ENCODE measurements at places on chromosomes 3 and 15.

GRCh38 chr3:74027121-74027520 lies 402.4 kb upstream of the PDZRN3 start:
- no peak for DNase-seq

GRCh38 chr15:89088605-89089315 lies 504 bp downstream of the ABHD2 start:
- DNase-seq = peak; percentile 45

- no peak for DNase-seq
These were observed 127.1 kb downstream of the SEMA6D start for GRCh38 chr15:47844437-47844836.

DNA sequence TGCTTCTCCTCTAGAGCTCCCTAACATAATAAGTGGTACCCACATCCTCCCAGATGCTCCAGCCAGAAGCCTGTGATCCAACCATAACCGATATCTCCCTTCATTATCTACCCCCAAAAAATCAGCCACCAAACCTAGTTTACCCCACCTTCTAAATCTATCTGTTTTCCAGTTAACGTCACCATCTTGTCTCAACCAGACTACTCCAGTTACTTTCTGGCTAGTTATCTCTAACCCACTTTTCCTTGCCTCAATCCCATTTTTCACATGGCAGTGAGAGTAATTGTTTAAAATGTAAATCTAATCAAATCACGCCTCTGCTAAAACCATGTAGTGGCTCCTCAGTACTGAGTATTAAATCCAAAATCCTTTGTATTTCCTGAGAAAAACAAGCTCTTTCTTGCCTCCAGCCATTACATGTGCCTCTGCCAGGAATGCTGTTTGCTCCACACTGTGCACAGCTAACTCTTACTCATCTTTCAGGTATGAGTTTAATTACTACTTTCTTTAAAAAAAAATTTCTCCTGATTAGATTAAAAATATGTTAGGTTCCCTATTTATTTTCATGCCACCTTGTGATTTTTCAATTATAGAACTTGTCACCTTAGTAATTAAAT lies 15.4 kb downstream of the CCDC54 start:
- DNase-seq = no peak

- no peak for DNase-seq
These were observed 30.0 kb upstream of the SLC6A1 start for GRCh38 chr3:10962481-10963036.

- no peak for DNase-seq
These were observed 5.5 kb downstream of the AP2M1 start for GRCh38 chr3:184180165-184180564.

DNA sequence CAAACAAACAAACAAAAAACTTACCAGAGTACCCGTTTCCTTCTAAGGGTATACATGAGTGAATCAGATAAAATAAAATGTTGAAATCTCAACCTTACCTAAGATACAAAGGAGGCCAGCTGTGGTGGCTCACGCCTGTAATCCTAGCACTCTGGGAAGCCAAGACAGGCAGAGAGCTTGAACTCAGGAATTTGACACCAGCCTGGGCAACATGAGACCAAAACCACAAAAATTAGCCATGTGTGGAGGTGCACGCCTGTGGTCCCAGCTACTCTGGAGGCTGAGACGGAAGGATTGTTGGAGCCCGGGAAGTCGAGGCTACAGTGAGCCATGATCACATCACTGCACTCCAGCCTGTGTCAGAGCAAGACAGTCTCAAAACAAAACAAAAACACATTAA lies 11.0 kb upstream of the FAM219B start:
- no peak for DNase-seq

DNA sequence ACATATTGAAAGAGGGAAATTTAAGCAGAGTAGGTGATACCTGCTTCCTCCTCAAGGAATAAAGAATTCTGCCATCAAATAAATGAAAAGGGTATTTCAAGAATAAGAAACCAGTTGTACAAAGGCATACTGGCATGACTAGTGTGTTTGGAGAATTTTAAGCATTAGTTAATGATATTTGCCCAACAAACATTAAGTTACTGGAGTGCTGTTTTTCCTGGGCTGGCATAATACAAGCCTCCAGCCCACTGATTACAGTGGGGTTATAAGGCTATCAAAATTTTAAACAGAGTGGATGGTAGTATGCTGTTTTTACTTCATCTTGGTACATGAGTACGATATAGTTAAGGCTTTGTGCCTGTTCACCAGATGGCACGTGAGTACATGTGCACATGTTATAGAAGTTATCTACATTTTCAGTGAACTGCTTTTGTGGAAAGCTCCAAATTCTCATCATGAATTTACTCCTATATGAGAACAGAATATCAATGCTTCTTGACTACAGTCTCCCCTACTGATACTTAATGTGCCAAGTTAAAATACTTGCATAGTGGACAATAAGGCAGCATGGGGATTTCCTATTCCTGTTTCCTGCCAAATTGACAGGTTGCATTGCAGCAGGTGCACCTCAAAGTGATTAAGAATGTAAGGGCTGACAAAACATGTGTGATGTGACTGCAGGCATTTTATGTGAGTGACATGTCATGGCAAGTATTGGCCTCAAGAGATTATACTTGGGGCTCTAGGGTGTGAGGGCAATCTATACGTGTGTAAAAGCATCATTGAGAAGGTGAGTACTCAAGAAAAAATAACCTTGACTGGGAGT lies 14.9 kb downstream of the NAALADL2 start:
- no peak for DNase-seq

GRCh38 chr15:66923438-66923881 lies 141.9 kb upstream of the SMAD3 start:
- DNase-seq = peak; percentile 7

DNA sequence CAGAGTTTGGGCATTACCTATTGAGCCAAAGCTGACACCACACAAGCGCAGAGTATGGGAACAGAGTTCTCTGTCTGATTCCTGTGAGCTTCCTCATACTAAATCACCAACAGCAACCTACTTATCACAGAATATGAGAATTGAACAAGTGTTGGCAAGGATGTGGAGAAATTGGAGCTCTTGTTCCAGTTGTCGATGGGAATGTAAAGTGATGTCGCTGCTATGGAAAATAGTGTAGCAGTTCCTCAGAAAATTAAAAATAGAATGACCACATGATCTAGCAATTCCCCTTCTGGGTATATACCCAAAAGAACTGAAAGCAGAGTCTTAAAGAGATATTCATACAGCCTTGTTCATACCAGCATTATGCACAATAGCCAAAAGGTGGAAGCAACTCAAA lies 33.4 kb downstream of the CD86 start:
- DNase-seq = no peak

DNA sequence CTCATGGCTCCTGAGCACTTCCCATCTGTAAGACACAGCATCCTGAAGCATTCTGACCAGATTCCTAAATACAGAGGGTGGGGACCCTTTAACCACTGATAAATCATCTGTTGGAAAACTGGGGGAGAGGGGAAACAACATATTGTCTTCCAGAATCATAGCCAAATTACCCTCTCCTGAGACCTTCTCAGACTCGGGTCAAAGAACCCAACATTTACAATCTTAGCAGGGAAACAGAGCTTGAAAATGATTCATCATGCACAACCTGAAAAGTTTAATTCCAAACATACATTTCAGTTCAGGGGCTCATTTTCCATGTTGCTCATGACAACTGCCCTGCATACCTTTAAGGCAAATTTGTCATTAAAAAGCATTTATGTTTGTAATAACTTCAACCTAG lies 48.5 kb upstream of the TSPAN3 start:
- no peak for DNase-seq

DNA sequence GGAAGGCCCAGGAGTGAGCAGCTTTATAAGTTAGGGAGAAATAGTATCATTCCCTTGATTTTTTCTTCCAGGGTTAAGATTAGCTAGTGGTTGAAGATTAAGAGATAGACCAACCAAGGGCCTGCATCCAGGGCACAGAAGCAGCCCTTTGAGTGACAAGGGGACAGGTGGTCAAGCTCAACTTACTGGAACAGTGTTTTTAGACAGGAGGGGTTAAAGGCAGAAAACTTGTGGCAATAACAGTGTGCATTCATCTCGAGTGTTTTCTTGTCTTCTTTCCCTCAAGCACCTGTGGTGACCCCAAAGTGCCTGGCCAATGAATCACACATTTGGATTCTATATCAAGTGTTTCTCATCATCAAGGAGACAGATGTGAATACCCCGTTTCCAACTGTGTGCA lies 267.5 kb downstream of the PDCD6IP start:
- DNase-seq = no peak

- DNase-seq = no peak
These were observed 33.7 kb upstream of the ZNF445 start for GRCh38 chr3:44511238-44511566.

DNA sequence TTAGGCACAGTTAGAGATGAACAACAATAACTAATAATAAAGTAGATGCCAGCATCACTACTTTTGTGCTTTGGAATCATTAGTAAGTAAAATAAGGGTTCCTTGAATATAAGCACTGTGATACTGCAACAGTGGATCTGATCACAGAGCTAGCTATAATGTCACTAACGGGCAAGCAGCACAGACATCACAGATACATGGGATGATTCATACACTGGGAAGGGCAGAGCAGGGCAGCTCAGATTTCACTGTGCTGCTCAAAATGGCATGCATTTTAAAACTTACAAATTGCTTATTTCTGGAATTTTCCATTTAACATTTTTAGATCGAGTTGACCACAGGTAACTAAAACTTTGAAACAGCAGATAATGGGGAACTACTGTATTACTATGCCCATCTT lies 476.6 kb downstream of the FHIT start:
- DNase-seq = no peak

GRCh38 chr3:53074366-53074696 lies 28.5 kb upstream of the SFMBT1 start:
- DNase-seq = no peak

DNA sequence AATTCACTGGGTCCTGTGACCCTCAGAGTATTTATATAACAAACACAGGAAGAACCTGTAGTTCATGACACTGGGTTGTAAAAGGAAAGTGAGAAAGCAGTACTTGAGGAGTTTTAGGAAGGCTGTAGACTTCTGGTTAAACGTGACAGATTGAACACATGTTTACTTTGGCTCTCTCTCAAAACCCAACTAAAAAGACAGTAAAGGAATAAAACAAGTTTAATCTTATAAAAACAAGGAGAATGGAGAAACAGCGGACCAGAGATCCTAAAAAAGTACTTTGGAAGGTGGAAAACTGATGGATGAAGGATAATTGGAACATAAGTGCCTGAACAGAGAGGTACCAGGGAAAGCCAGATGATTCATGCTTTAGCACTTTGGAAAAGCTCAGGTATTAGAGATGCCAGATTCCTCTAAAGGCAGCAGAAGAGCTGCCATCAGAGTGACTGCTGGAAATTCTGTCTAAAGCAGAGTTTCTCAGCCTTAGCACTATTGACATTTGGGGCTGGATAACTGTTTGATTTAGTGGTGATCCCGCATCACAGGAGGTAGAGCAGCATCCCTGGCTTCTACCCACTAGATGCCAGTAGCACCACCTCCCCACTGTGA lies 182.9 kb upstream of the RORA start:
- no peak for DNase-seq

DNA sequence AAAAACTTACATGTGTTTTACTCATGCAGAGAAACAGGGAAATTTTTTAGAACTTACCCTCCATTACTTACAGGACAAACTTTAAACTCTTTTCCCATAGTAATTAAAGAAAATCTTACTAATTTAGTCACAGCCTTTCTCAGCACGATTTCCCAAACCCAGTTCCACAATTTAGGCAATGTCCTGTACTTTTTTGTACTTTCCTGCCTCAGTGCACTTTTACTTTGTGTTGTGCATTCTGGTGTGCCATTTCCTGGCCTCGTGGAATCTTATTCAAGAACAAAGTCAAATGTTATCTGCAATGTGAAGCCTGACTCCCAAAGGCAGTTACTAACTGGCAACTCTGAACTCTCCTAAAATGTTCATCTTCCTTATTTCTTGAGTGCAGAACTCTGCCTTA lies 1.9 kb downstream of the SLC33A1 start:
- no peak for DNase-seq

- no peak for DNase-seq
These were observed 100.6 kb upstream of the PRR23E start for GRCh38 chr3:127092368-127092767.

DNA sequence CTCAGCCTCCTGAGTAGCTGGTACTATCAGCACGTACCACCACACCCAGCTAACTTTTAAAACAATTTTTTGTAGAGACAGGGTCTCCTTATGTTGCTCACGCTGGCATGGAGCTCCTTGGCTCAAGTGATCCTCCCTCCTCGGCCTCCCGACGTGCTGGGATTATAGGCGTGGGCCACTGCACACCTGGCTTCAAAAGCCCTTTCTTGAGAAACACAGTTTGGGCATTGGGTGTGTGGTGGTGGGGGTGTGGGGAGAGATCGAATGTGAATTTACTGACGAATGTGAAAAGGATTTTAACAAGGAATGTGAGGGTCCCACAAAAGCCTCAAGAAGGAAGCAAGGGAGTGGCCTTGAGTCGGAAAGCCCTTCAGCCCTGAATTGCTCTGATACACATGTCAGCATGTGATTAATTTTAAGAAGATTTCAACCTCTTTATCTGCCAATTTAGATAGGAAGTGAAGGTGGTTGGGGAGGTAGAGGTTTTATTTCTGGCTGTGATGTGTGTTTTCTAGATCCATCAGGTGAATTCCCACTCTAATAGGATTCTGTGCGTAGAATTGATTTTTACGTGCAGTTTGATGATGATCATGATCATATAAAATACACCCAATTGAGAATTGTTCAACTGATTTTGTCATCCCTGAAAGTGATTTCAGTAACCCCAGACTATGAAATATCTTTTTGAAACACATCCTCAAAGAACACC lies 1.1 kb downstream of the CCR4 start:
- no peak for DNase-seq

DNA sequence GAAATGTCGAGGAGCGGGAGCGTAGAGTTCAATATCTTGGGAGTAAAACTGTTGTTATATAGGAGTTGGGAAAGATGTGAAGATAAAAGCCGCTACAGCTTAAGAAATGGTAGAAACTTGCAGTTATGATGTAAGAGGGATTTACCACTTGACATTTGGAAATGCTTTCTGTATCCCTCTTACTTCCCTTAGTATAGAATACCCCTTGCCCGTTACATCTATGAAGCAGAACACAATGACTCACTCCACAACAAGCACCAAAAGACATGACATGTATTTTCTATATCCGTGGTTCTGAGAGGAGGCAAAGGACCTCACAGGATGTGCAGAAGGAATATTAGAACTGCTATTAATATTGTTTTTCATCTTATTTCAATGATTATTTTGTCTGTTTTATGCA lies 254.2 kb upstream of the NR2F2 start:
- DNase-seq = no peak

All from activated naive CD4-positive, alpha-beta T cell (primary cell).